RWPE1 (cell line): ENCODE measurements at places on chromosomes 2 and 18.

DNA sequence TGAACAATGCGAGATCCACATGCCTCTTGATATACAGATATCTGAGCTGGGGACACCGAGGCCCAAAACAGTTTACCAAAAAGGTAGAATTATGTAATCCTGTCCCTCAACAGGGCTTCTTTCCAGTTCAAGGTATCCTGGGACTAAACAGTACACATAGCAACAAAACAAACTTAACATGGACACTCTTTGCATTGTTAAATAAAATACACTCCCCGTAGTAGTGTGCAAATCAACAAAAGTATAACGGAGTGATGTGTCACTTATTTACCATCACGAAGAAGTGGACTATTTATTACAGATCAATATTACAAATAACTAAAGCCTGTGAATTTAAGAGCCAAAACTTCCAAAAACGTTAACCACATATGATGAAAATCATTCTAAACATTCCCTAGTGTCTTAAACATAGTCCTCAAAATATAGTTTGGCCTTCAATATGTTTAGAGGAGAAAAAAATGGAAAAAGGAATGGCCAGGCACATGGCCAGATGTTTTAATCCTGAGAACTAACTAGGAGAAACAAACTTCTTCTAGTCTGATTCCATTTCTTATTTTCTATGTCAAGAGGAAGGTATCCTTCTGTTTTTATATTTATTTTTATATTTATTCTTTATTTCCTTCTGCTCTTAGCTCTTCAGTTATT lies 377.5 kb downstream of the OSR1 start:
- DNase-seq, result no peak

DNA sequence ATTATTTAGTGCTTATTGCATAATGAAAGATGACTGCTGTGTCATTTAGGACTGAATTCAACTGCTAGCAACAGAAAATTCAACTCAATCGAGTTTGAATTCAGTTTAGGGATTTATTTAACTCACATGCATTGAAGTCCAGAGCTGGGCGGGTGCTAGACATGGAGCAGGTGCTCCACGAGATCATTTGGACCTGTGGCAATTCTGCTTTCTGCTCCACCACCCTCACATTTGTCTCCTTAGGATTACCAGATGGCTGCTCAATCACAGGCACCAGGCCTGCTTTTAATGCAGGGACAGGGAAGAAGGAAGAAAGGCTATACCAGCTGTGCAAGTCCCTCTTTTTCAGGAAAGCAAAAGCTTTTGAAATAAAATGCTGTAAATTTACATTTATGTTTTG lies 572.9 kb upstream of the SLC8A1 start:
- DNase-seq, result no peak

GRCh38 chr2:43265421-43265820 lies 39.0 kb upstream of the ZFP36L2 start:
- DNase-seq, result no peak

DNA sequence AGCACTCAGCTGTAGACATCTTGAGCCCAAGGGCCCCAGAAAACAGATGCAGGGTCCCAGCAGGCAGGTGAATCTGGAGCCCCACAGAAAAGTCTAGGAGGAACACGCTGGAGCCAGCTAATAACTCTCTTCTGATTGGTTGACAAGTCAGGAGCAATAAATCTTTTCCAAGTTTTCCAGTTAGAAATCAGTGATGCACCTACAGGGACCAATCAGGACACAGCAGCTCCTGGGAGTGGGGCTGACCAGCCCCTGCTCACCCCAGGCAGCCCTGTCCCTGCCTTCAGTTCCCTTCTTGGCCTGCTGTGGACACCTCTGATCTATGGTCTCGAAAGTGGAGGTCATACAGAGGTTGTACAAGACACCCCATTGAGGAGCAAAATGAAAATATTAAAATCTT lies 75.7 kb downstream of the KCNF1 start:
- no peak for DNase-seq

DNA sequence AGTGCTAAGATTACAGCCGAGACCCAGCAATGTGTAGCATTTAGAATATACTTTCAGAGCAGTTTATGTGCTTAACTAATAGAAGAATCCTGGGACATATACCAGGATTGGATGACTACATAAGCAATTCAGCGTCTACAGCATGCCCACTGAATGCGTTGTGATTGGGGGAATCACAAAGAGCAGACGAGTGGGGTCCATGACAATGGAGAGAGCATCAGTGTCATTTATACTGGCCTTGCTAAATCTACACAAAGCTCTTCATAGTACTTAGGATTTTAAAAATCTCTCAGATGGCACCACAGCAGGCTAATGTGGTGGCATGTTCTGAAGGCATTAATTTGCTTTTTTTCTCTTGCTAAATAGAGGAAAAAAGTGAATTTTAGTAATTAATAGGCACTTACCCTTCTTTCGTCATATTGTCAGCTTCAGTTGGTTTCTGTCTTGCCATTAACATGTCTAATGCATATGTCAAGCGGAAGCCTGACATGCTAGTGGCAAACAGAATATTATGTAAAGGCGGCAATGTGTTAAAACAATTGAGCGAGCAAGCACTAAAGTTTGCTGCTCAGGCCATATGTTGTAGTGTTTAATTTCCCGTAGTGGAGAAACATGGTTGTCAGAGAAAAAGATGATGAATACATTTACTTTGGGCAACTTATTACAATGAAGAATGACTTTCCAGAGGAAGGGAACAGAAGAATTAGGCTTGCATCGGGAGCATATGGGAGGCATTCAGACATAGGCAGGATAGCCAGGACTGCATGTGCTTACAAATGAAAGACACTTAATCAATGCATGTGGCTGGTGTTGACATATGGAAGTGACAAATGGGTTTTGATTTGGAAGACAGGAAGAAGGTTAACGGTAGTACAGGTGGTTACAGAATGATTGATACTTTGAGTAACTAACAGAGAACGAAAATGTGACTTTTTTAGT lies 145.2 kb downstream of the ICOS start:
- no peak for DNase-seq

GRCh38 chr2:26772064-26773001 lies 8.2 kb downstream of the SLC35F6 start:
- DNase-seq, result no peak

DNA sequence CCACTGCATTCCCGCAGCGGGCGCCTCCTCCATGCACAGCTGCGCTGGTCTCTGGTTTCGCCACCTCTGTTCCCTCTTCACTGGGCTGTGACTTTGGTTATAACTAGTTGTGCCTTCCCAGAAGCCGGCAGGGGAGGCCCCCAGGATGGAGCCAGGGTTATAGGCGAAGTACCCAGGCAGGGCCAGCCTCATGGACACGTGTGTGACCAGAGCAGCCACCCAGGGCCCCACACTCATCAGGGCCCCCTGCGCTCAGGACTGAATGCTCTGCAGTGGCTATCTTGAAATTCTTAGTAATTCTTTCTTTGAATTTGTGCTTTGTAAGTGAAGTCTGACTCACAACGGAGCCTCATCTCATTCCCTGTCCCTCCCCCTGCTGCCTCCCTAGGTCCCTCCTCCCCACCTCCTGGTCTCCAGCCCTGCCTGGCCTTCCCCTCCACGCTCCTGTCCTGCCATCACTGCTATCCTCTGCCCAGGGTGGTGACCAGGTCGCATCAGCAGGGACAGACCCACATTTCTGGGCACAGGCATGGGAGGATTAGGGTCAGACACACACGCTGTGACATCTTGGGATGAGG lies 38.1 kb upstream of the LBH start:
- DNase-seq, result no peak

GRCh38 chr2:85134255-85134895 lies 1.2 kb downstream of the TCF7L1 start:
- DNase-seq, result peak; percentile 33

- no peak for DNase-seq
Measured at GRCh38 chr2:8154936-8155335, 526.9 kb upstream of the ID2 start.

GRCh38 chr2:34004936-34005335 lies 405.8 kb upstream of the FAM98A start:
- DNase-seq, result no peak

DNA sequence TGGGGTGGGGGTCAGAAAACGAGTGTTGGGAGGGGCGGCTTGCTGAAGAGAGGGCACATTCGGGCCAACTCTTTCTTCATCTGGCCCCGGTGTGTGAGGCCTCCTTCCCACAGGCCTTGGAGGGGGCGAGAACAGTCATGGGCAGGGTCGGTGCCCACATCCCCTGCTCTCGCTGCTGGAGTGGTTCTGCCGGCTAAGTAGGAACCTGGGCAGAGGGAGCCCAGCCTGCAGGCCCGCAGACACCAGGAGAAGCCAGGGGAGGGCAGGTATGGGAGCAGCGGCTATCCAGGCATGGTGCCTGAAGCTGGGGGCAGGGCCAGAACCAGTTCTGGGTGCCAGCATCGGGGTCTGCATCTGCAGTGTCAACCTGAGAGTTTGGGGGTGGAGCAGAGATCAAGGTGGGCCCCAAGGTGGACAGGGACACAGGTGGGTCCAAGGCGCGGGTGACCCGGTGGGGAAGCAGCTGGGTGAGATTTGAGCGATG lies 46.6 kb upstream of the HPCAL1 start:
- no peak for DNase-seq

- DNase-seq, result no peak
Measured at GRCh38 chr18:62784966-62785413, 69.6 kb downstream of the PHLPP1 start.

DNA sequence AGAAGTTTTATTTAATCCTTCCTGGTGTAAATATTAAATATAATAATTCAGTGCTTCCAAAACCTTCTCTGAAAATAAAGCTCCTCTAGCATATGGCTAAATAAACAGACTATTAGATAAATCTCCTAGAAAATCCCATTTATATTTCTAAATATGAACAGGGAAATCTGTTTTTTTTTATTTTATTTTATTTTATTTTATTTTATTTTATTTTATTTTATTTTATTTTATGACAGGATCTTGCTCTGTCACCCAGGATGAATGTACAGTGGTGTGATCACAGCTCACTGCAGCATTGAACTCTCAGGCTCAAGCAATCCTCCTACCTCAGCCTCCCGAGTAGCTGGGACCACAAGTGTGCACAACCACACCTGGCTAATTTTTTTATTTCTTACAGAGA lies 673.5 kb downstream of the IRS1 start:
- DNase-seq, result no peak

- no peak for DNase-seq
Measured at GRCh38 chr2:235271936-235272335, 221.9 kb upstream of the AGAP1 start.

GRCh38 chr2:198587741-198588140 lies 783.3 kb downstream of the PLCL1 start:
- no peak for DNase-seq

DNA sequence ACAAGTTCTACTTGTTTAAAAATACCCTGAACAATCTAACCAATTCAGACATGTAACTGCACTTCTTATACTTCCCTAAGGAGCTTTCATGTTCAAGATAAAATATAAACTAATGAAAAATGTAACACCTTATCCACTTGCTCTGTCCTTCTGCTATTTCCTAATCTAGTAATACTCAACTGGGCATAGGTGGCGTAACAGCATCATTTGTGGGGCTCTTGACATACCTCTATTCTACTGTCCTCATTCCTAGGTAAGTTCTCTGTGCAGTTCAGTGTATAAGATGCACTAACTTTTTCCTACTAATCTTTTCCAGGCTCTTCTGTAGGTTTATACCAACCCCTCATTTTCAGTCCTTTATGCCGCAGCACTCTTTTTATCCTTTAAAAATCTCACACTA lies 36.7 kb downstream of the PRKD3 start:
- peak; percentile 7 for DNase-seq

GRCh38 chr2:200509235-200509611 lies 645 bp downstream of the KCTD18 start:
- DNase-seq, result peak; percentile 47

GRCh38 chr18:47574966-47575365 lies 323.5 kb upstream of the SKOR2 start:
- DNase-seq, result no peak

DNA sequence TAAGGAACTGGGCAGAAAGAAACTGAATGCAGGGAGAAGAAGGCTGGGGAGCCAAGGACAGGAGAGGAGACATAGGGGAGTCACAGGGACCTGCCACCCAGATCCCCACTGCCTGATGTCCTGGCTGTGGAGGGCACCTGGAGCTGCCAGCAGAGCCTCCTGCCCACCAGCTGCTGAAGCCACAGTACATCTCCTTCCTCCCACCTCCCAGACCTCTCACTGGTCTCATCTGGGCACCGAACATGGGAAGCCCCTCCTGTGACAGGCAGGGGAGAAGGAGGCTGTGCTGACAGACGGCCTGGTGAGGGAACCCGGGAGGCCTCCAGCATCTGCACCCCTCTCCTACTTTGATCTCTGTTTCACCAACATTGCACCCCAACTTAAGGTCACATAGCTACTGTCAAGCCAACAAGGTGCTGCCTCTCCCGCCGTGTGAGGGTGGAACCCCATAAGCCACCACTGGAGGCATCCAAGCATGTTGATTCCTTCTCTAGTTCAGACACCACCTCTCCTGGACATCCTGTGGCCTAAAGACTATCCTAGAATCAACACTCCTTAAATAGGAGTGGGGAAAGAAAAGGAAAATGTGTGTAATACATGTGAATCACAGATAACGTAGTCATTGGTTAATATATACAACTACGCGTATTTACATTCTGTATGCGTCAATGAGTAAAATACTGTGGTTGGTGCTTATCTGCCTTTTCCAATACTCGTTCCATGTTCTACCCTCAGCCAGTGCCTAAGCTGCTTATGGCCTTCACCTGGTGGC lies 3.5 kb upstream of the RNPEPL1 start:
- no peak for DNase-seq

DNA sequence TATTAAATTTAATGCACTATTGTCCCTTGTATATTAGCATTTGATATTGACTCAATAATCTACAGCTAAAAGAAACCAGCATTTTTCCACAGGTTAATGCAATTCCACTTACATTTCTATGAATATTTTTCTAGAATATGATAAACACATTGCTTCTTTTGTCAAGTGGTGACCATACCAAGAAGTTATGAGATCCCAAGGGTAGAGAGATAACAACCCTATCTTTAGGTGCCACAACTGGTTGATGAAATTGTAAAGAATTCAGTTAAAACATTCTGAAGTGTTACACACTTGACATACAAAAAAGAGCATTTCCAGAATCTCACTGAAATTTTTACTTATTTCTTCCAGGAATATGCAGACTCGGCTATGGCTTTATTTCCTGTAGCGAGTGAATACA lies 56.0 kb downstream of the ABCG8 start:
- no peak for DNase-seq

DNA sequence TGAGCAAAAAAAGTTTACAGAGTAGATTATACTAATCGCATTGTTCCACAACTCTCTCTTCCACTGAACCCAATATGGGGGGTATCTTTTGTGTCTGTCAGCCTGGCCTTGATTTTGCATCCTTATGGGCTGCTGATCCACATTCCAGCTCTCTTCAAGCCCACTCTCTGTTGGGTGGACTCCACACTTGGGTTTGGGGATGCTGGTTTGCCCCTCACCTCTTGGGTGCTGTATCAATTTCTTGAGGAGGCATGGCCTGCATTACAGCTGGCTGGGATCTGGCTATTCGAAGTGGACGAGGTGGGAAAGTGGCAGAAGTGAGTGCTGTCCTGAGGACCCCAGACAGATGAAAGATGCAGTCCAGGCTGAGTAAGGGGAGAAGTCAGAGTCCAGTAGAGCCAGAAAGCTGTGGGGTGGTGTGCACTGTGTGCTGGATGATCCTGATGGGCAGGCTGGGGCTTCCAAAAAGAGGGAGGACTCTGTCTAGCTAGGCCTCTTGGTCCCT lies 141.4 kb downstream of the CAPN13 start:
- no peak for DNase-seq

- DNase-seq, result no peak
Measured at GRCh38 chr2:141027221-141027620, 1103.6 kb downstream of the LRP1B start.

- DNase-seq, result peak; percentile 2
Measured at GRCh38 chr18:31943878-31944816, 1.2 kb upstream of the TRAPPC8 start.

GRCh38 chr2:219400562-219400961 lies 12.8 kb upstream of the DNPEP start:
- DNase-seq, result no peak
